ENCODE measurements at places on chromosomes 2 and 18. TPM values are rescaled to one million over a fixed set of nuclear protein-coding genes. Genes with fewer than 3 reads are reported as not detected.

The IL18R1 gene
- total RNA-seq, result 46.9 TPM

The HDAC4 gene
- total RNA-seq, result 38.7 TPM

The SLC11A1 gene
- 3,249 TPM for total RNA-seq

- no peak for DNase-seq
- no peaks in the 10 kb centered on the region for H3K4me1 ChIP-seq
- no peak overlapping the region for H3K4me3 ChIP-seq
- no peaks in the 10 kb centered on the region for H3K36me3 ChIP-seq
- H3K27me3 ChIP-seq, result no peaks in the 10 kb centered on the region
Observed at GRCh38 chr2:201298462-201299052, 38.2 kb downstream of the CASP8 start.

DNA sequence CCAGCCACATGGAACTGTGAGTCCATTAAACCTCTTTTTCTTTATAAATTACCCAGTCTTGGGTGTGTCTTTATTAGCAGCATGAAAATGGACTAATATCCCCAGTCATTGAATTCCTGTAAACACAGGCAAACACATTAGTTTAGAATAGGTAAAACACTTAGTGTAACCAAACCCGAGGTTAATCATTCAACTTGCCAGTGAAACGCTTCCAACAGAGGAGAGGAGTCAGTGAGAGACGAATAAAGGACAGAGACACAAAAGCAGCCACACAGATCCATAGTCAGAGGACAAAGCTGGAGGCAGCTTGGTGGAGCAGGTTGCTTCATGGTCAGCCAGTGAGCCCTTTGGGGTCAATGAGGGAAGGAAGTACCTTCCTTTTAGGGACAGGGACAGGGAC is 348.1 kb downstream of the TGIF1 start:
- no peak overlapping the region for H3K4me3 ChIP-seq
- no peaks in the 10 kb centered on the region for H3K27me3 ChIP-seq
- no peaks in the 10 kb centered on the region for H3K36me3 ChIP-seq
- no peak overlapping the region for H3K27ac ChIP-seq
- no peak for DNase-seq

DNA sequence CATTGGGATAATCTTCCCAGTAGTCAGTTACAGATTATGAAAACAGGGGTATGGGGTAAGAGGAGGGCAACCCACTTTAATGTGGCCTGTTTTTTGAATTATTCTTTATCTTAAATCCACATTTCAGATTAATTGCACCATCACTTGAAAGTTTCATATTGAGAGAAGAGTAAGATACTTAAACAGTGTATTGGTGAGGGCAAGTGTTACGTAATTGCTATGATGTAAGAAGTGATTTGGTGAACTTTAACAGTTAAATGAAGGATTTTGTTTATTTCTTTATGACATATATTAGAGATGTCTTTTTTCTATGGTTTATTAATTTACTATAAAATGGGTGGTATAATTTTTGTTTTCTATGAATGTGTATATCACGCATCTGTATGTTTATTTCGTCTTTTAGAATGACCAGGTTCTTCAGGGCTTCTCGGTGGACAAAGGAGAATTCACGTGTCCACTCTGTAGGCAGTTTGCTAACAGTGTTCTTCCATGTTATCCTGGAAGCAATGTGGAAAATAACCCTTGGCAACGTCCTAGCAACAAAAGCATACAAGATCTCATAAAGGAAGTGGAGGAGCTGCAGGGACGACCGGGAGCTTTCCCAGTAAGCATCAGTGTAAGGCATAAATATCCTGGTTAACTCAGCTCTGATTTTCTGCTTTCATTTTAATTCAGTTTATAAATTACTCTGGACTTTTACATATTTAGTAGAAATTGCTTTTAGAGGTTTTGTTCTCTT is 171.2 kb upstream of the MYO3B start:
- H3K4me1 ChIP-seq, result no peaks in the 10 kb centered on the region
- no peak overlapping the region for H3K27ac ChIP-seq
- no peaks in the 10 kb centered on the region for H3K27me3 ChIP-seq

DNA sequence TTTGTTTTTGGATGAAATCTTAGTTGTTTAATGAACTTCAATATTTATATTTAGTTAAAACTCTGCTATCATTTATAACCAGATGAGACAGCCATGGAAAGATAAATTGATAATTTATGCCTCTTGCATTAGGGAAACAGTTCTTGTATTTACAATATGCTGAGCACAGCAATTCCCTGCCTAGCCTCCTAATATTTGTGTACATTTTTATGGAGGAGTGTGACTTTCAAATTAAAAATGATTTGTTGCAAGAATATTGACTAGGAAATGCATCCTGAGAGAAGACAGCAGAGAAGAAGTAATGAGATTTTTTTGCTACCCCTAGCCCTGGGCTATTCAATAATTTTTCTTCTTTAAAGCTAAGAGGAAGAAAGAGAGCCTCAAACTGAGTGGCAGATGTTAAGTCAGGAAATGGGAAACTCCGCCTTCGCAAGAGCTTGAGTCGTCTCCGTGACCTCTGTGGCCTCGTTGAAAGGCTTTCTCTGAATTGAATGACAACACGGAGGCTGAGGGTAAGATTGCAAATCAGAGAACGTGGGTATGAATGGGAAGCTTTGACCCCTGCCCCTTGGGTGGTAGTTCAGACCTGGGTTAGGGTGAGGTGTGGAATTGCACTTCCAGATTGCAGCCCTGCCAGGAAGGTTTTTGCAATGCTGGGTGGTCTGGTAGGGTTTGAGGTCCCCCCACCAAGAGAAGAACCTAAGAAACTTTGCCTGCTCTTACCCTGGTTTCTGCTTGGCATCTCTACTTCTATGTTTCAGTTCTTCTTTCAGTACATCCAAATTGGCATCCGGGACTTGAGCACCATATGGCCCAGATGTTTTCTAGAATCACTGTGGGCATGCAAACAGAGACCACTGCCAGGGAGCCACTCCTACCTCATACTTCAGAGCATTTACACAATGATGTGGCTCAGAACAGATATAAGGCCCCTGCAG is 210.3 kb upstream of the RBMS1 start:
- H3K27ac ChIP-seq, result no peak overlapping the region
- no peak overlapping the region for H3K4me3 ChIP-seq
- no peaks in the 10 kb centered on the region for H3K4me1 ChIP-seq
- no peak for DNase-seq
- no peaks in the 10 kb centered on the region for H3K36me3 ChIP-seq

DNA sequence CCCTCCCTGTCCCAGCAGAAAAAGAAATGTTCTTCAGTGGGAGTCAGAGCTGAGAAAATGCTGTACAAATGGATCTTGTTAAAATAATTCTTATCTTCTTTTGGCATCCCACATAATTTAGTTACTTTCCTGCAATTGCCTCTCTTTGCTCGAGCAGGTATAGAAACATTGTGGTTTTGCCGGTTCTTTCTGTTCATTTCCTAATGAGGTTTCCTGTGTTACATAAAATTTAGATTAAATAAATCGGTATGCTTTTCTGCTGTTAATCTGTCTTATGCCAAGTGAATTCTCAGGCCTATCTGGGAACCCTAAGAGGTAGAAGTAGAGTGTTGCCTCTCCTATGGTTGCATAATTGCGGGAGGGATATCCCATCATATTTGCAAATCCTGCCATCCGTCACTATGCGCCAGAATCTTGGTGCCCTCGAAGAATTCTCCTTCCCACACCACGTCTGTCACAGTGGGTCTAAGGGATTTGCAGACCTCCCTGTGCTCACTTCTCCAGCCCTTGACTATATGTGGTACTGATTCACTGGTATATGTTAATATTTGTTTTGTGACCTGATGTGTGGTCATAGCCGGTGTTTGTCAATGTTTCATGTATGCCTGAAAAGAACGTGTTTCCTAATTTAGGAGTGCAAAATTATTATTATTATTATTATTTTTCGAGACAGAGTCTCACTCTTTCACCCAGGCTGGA is 12.2 kb upstream of the HDAC4 start:
- H3K4me1 ChIP-seq, result no peaks in the 10 kb centered on the region
- DNase-seq, result no peak
- no peaks in the 10 kb centered on the region for H3K36me3 ChIP-seq
- H3K27me3 ChIP-seq, result no peaks in the 10 kb centered on the region
- H3K4me3 ChIP-seq, result no peak overlapping the region
- no peak overlapping the region for H3K27ac ChIP-seq

Measured in upper lobe of left lung (tissue), 6 donors.